ENCODE measurements at places on chromosomes 5 and 9.
A peak's percentile ranks its signal among the peaks of the same experiment; 100 is the strongest.

GRCh38 chr9:113690055-113690740 lies 185.9 kb upstream of the ZNF618 start:
- no peak for DNase-seq

GRCh38 chr5:23742701-23743100 lies 235.3 kb downstream of the PRDM9 start:
- no peak for DNase-seq

- DNase-seq, result peak; percentile 22
These were observed 8.6 kb downstream of the RUFY1 start for GRCh38 chr5:179558932-179559283.

GRCh38 chr5:122967085-122967484 lies 69.4 kb downstream of the PPIC start:
- DNase-seq, result no peak

- DNase-seq, result no peak
These were observed 27.8 kb downstream of the C5orf22 start for GRCh38 chr5:31559942-31560341.

DNA sequence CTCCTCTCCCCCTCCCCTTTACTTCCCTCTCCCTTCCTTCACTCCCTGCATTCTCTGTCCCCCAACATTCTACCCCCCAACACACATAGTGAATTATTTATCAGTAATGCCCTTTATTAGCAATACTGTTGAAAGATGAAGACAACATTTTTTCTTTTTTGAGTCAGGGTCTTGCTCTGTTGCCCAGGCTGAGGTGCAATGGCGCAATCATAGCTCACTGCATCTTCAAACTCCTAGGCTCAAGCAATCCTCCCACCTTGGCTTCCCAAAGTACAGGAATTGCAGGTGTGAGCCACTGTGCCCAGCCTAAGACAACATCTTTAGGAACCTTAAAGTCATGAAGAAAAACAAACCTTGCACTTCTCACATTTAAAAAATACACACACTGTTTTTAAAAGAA lies 130.6 kb downstream of the ZNF462 start:
- no peak for DNase-seq

- no peak for DNase-seq
These were observed 37.7 kb downstream of the RGS3 start for GRCh38 chr9:113501129-113501686.

Measured in NCI-H2171 (cell line).